ENCODE measurements at places on chromosomes 7 and 10.
A peak's percentile ranks its signal among the peaks of the same experiment; 100 is the strongest.

DNA sequence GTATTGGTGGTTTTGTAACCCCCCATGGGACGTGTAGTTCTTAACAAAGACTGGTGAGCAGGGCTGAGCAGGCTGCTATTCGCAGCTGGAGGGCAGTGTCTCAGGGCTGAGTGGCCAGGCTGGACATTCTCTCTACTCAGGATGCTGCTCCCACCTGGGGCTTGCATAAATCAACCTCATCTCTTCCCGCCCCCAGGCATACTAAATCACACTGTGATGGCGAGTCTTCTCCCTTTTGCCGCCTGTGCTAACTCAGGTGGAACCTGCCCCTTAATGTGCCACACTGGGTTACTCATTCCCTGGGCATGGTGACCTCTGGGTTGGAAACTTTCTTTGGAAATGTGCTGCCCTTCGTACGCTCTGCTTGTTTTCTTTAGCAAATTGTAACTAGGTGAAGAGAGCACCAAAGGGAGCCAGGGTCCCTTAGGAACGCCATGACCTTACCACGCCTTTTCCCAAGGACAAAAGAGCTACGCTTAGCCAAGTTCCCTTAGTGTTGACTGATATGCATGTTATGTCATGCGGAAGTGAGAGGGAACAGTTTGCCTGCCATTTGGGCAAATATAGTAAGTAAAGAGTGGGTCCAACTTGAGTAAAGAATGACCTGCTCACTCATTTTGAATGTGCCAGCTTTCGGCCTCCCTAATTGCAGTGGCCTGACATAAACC, 40.4 kb upstream of the COBL start:
- DNase-seq, result no peak

- no peak for DNase-seq
Measured at GRCh38 chr10:70066190-70066589, 13.5 kb downstream of the MACROH2A2 start.

DNA sequence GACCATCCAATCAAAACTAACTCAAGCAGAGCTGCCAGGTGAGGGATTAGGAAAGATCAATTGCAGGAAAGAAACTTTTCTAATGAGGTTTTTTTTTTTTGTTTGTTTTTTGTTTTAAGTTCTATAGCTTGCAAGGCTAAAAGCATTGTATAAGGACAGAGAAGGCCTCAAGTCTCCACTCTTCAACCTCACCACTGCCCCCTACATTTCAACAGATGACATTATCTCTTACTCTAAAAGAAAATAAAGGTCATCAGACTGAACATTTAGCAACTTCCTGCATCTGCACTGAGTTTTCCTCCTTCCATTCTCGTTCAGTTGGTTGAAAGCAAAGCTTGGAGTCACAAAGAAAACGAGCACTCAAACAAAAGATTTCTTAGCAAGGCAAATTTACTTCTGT, 45.2 kb upstream of the EXOC4 start:
- peak; percentile 63 for DNase-seq

GRCh38 chr10:80498078-80498832, 39.4 kb upstream of the SH2D4B start:
- peak; percentile 46 for DNase-seq

- DNase-seq, result no peak
Measured at GRCh38 chr7:68107261-68107660, 1110.6 kb downstream of the TYW1 start.

DNA sequence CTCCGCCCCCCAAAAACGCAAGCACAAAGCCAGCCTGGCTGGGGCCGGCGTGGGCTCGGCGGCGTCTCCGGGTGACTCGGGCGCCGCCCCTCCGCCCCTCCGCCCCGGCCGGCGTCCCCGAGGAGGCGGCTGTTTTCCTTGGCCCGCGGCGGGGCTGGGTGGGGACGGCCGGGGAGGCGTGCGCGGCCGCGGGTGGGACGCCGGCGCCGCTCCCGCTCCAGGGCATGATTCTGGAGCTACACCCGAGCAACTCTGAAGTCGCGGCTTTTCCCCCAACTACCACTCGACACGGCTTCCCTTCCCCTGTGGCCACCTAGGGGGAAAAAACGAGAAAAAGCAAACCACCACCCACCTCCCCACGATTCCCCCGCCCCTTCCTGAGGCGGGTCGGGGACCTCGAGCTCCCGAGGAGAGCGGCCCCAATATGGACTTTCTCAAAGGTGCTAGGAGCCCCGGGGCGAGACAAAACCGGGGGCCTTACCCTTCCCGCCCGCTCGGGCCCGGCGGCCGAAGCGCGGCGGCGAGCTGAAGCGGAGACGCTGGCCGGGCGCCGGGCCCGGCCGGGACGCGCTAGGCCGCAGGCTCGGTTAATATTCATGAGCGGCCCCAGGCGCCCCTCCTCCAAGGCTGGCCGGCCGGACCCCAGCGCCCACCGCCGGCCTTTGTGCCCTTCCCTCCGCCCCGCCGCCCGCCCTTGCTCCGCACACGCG, 856 bp downstream of the ARHGAP21 start:
- peak; percentile 57 for DNase-seq

GRCh38 chr7:150998341-150998740, 7.5 kb downstream of the NOS3 start:
- no peak for DNase-seq

DNA sequence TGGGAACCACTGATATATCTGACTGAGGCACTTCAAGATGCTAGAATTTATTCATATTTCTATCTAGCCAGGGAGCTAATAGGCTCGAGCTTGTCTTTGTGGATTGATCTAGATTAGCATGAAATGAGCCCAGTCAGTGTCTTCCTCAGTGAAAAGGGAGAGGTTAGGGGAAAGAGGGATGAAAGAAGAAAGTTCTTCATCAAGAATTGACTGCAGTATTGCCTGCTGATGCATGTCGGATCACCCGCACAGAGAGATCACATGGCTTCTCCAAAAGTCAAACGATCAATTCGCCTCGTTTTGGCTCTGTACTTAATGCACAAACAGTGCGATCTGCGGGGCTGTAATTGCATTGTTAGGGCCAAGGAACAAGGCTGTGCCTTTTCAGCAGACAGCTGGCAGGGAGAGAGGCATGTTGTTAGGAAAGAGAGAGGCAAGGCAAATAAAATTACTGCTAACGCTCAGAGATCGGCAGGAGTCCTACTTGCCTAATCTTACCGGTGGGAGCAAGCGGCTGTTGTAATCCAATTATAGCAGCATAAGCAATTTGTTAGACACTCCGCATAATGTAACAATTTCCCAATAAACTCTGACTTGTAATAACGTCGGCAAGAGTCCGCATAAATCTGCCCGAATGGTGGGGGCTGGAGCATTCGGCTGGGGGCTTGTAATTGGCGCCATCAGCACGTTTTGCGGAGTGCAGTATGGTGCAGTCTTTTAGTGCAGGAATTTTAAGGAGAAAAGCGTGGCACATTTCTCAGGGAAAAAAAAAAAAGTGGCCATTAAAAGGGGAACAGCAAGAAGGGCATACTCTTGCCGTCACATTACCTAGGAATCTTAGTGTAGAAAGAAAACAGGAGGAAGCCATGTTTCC, 102.1 kb downstream of the POLL start:
- DNase-seq, result peak; percentile 69

DNA sequence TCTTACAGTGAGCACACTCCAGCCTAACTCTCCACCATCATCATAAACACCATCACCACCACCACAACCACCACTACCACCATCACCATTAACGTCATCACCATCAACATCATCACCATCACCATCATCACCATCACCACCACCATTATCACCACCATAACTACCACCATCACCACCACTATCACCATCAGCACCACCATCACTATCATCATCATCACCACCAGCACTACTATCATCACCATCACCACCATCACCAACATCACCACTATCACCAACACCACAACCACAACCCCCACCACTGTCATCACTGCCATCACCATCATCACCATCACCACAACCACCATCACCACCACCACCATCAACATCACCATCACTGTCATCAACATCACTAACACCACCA, 279.0 kb upstream of the TCERG1L start:
- DNase-seq, result no peak

DNA sequence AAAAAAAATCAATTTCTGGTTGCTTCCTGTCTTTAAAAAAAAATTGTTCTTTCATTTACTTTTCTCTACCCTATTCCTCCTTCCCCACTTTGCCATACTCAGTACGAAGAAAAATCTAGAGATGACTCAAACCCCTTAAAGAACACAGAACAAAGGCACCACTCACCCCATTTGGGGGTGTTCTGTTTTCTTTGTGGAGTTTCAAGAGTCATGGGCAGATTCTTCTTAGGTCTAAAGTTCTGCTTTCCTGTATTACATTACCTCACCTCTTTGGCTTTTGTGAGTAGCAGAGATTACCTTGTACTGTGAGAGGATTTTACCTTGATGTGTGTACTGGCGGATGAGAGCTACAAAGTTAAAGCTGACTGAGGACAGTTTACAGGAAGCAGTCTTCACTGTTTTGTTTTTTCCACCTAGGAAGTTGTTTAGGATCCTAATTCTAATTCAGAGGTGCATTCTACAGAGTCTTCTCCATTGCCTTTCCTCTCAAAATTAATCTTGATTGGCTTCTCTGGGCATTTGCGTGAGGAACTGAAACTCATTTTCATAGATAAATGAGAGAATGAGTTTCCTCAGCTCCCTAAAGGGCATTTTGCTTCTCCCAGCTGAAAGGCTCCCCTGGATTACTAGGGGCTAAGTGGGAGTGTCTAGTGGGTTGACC, 20.7 kb downstream of the AVL9 start:
- DNase-seq, result no peak

DNA sequence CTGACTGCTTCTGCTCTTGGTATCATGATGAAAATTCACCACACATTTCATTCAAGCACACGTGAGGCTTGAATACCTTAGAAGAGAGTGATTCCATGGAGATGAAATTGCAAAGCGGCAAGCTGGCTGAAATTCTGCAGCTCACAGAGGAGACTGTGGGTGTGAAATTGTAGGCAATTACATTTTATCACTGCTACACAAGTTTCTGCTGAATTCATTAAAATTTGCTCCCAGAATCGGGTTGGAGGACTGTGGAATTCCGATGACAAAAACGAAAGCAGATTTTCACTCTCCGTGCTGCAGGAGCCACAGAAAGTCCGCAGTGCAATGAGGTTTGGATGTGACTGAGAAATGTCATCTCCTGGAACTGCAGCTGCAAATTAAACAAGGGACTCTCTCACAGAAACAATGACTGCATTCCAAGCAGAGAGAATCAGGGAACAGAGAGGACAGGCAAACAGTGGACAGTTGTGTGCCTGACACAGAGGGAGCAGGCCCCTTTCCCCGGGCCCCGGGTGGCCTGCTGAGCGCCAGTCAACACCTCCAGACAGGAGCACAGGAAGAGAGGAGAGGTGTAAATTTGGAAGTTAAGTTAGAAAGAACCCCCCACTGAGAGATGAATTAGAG, 109.1 kb downstream of the C10orf90 start:
- DNase-seq, result no peak

- DNase-seq, result no peak
Measured at GRCh38 chr10:74958316-74958715, 131.9 kb downstream of the KAT6B start.

DNA sequence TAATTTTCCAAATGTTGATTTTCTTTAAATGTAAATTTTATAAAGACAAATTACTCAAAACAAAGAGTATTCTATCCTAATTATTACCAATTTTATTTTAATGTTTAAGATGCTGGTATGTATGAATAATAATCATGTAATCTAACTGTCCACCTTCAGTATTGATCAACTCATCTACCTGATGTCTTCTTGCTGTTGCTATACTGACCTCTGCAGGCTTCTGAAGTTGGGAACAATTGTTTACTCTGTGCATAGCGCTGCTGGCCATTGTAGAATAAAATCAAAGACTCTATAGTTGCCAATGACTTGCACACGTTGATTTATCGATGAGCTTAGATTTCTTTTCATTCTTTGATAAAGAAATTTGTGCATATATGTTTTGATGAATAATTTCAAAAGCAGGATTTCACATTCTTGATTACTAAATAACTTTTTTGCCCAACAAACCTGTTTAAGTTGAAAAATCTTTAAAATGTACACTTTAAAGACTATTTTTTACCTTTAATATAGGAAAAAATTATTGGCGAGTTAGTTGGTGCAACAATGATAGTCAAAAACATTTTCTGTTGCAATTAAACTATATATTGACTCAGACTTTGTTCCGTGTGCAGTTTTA, 282.3 kb downstream of the TFEC start:
- peak; percentile 15 for DNase-seq
